Effector memory CD8-positive, alpha-beta T cell (primary cell): ENCODE measurements at places on chromosomes 12 and 14.

GRCh38 chr12:24045816-24046257, 96.4 kb upstream of the SOX5 start:
- H3K36me3 ChIP-seq = no peaks in the 10 kb centered on the region
- no peak overlapping the region for H3K27ac ChIP-seq
- H3K27me3 ChIP-seq = no peaks in the 10 kb centered on the region
- H3K4me3 ChIP-seq = no peak overlapping the region
- no peaks in the 10 kb centered on the region for H3K4me1 ChIP-seq

GRCh38 chr12:121318121-121318520, 21.6 kb upstream of the CAMKK2 start:
- peaks cover 3% of the 10 kb centered on the region for H3K4me1 ChIP-seq
- no peak overlapping the region for H3K4me3 ChIP-seq
- peaks cover 69% of the 10 kb centered on the region for H3K36me3 ChIP-seq
- H3K27me3 ChIP-seq = no peaks in the 10 kb centered on the region
- DNase-seq = no peak

GRCh38 chr12:64691795-64692583, 67.2 kb downstream of the GNS start:
- DNase-seq = no peak
- H3K4me3 ChIP-seq = no peak overlapping the region
- H3K27me3 ChIP-seq = no peaks in the 10 kb centered on the region
- peaks cover 81% of the 10 kb centered on the region for H3K36me3 ChIP-seq

GRCh38 chr12:124660851-124661250, 93.4 kb upstream of the NCOR2 start:
- no peaks in the 10 kb centered on the region for H3K4me1 ChIP-seq
- no peak overlapping the region for H3K27ac ChIP-seq
- no peak overlapping the region for H3K4me3 ChIP-seq

- H3K36me3 ChIP-seq = peaks cover 4% of the 10 kb centered on the region
- no peak overlapping the region for H3K4me3 ChIP-seq
- H3K4me1 ChIP-seq = no peaks in the 10 kb centered on the region
- H3K27me3 ChIP-seq = no peaks in the 10 kb centered on the region
- H3K27ac ChIP-seq = no peak overlapping the region
These were observed 27.1 kb upstream of the TMTC2 start for GRCh38 chr12:82659343-82660207.

DNA sequence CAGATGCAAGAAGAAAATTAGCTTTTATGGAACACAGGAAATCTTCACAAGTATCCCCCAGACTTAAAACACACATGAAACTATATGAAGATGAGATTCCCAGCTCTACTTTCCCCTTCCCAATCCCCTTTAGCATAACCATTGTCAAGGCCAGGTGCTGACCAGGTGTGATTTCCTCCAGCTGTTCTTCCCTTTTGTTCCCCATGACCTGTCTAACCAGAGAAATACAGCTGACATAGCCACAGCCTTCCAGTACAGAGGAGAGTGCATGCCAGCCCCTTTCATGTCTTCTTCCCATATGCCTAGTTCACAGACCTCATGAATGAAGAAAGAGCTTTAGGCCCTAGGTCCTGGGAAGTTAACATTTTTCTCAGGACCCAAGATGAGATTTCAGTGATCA, 43.5 kb upstream of the FKBP4 start:
- H3K36me3 ChIP-seq = peaks cover 4% of the 10 kb centered on the region
- H3K4me1 ChIP-seq = peaks cover 6% of the 10 kb centered on the region
- H3K4me3 ChIP-seq = no peak overlapping the region
- DNase-seq = no peak
- peaks cover 49% of the 10 kb centered on the region for H3K27me3 ChIP-seq
- no peak overlapping the region for H3K27ac ChIP-seq

- peak overlapping the region; percentile 99 for H3K27ac ChIP-seq
- peak overlapping the region; percentile 93 for H3K4me3 ChIP-seq
- no peak for DNase-seq
These were observed 3.0 kb upstream of the FOS start for GRCh38 chr14:75275598-75275997.

DNA sequence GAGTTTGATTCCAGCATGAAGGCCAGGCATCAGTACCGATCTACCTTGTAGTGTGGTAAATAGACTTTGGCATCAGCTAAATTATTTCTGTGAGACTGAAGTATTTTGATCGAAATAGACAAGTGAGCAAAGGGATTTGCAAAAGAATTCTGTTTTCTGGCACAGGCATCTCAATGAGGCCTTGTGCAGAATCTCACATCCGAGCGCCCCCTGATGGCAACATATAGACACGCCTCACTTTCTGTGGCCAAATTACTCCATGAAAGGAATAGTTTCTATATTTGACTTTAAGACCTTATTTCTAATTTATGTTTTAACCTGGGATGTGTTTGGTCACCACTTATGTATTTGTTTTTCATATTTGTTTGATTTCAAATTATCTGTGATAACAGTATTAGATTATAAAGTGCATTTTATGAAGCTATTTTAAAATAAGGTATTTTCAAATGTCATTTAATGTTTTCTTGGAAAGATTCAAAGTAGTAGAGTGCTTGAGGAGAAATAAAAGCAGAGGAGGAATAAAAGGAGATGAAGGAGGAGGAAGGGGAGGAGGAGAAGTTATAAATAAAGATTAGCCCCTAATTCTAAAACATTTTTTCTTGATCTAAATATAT, 731.9 kb downstream of the NRXN3 start:
- no peaks in the 10 kb centered on the region for H3K27me3 ChIP-seq
- no peaks in the 10 kb centered on the region for H3K36me3 ChIP-seq
- no peak for DNase-seq
- H3K27ac ChIP-seq = no peak overlapping the region

- H3K4me3 ChIP-seq = no peak overlapping the region
- H3K4me1 ChIP-seq = peaks cover 9% of the 10 kb centered on the region
- DNase-seq = no peak
- no peaks in the 10 kb centered on the region for H3K27me3 ChIP-seq
- H3K36me3 ChIP-seq = peaks cover 28% of the 10 kb centered on the region
These were observed 23.2 kb downstream of the PCNX4 start for GRCh38 chr14:60114881-60115280.

DNA sequence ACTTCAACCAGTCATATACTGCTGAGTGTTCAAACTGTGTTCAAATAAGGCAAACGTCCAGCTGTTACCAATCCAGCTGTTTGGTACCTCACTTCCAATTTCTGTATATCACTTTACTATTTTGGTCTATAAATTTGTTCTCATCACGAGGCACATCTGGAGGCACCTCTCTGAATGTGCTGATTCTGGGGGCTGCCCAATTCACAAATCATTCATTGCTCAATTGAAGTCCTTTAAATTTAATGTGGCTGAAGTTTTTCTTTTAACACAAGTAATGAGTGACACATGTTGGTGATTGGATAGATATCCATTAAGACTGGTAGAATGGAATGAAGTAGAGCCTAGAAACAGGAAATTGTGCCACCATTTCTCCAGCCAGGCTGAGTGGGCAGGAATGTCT, 617.0 kb upstream of the TMEM132C start:
- no peak overlapping the region for H3K4me3 ChIP-seq
- no peak overlapping the region for H3K27ac ChIP-seq
- DNase-seq = no peak
- no peaks in the 10 kb centered on the region for H3K4me1 ChIP-seq

- H3K27me3 ChIP-seq = peaks cover 35% of the 10 kb centered on the region
- no peak for DNase-seq
- no peak overlapping the region for H3K4me3 ChIP-seq
- H3K36me3 ChIP-seq = no peaks in the 10 kb centered on the region
- H3K27ac ChIP-seq = no peak overlapping the region
These were observed 5.6 kb upstream of the HMGA2 start for GRCh38 chr12:65818454-65819382.

DNA sequence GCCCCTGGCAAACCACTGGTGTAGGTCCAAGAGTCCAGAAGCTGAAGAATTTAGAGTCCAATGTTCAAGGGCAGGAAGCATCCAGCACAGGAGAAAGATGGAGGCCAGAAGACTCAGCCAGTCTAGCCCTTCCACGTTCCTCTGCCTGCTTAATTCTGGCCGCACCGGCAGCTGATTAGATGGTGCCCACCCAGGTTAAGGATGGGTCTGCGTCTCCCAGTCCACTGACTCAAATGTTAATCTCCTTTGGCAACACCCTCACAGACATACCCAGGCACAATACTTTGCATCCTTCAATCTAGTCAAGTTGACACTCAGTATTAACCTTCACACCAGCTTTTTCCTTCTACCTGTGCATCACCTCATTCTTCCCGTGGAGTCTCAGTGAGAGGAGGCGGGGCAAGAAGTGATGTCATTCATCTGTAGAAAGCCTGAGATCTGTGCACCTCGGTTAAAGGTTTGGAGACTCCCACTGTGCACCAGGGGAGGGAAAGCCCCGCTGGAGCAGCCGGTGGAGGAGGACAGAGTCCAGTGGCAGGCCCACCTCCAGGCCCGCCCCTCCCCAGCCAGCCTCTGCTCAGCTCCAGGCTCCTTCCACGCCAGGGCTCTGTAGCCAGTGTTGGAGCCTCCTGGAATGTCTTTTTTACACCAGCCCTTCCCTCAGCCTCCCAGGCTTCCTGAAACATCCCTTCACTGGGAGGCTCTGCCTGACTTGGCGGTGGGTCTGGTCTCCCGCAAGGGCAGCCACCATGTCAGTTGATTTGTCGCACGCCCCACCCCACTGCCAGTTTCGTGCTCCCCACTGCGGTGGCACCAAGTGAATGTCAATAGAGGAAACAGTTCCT, 80.1 kb upstream of the DYNC1H1 start:
- H3K27me3 ChIP-seq = no peaks in the 10 kb centered on the region
- DNase-seq = no peak
- H3K27ac ChIP-seq = peak overlapping the region; percentile 73
- H3K4me3 ChIP-seq = no peak overlapping the region
- peaks cover 89% of the 10 kb centered on the region for H3K36me3 ChIP-seq
- peaks cover 24% of the 10 kb centered on the region for H3K4me1 ChIP-seq

DNA sequence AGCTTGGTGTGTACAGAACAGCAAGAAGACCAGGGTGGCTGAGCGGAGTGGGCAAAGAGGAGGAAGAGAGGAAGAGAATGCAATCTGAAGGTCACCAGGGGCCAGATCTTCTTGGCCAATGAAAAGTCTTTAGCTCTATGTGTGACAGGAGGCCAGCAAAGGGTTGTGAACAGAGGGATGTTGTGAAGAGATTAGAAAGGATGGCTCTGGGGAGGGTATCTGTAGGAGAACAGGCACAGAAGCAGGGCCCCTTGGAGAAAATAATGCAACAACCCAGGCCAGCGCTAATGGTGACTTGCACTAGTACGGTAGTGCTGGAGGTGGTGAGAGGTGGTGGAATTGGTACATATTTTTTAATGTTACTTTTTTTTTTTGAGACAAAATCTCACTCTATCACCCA, 97.2 kb downstream of the NT5DC3 start:
- no peak overlapping the region for H3K4me3 ChIP-seq
- H3K4me1 ChIP-seq = no peaks in the 10 kb centered on the region
- DNase-seq = no peak
- no peaks in the 10 kb centered on the region for H3K36me3 ChIP-seq

GRCh38 chr12:90854136-90854689, 100.8 kb downstream of the CCER1 start:
- no peak overlapping the region for H3K4me3 ChIP-seq
- H3K36me3 ChIP-seq = peaks cover 2% of the 10 kb centered on the region
- H3K27ac ChIP-seq = no peak overlapping the region
- no peak for DNase-seq
- H3K27me3 ChIP-seq = no peaks in the 10 kb centered on the region

GRCh38 chr14:21455592-21455911, 371 bp downstream of the CHD8 start:
- H3K4me1 ChIP-seq = peaks cover 28% of the 10 kb centered on the region
- H3K4me3 ChIP-seq = peak overlapping the region; percentile 87
- DNase-seq = no peak
- H3K27ac ChIP-seq = peak overlapping the region; percentile 97
- H3K27me3 ChIP-seq = no peaks in the 10 kb centered on the region

DNA sequence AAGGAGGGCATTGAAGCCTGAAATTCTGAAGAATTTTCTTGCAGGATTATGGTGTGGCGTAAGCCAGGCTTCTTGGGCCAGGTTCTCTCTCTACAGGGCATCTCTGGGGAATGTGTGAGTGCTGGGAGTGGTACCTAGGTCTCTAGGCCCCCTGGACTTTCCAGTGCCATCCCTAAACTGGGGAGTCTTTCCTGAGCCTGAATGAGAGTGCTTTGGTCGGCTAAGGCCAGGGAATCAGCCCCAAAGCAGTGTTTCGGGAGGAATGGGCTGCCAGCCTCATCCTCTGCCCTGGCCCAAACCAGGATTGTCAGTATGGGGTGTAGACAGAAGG, 93.9 kb downstream of the CALM1 start:
- H3K27ac ChIP-seq = no peak overlapping the region
- H3K27me3 ChIP-seq = peaks cover 40% of the 10 kb centered on the region
- H3K36me3 ChIP-seq = no peaks in the 10 kb centered on the region
- no peaks in the 10 kb centered on the region for H3K4me1 ChIP-seq
- DNase-seq = no peak

DNA sequence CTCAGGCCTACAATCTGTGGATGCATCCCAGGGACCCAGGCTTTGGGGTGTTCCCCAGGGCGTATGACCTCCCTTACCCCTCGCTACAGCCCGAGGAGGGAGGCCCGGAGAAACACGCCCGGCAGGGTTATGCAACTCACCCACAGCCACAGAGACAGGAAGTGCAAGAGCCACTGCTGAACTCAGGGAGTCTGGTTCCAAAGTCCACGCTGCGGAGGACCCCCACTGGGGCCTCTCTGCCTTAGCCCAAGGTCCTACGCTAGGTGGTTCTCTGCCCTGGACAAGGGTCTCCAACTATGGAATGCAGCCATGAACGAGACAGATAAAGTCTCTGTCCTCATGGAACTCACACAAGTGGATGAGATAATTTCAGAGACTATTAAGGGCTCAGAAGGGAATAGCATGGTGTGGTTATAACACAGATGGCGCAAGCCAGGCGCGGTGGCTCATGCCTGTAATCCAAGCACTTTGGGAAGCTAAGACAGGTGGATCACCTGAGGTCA, 11.3 kb downstream of the SCARB1 start:
- H3K27me3 ChIP-seq = no peaks in the 10 kb centered on the region
- H3K36me3 ChIP-seq = no peaks in the 10 kb centered on the region
- H3K4me3 ChIP-seq = no peak overlapping the region
- H3K4me1 ChIP-seq = peaks cover 12% of the 10 kb centered on the region
- no peak for DNase-seq
- H3K27ac ChIP-seq = peak overlapping the region; percentile 51

GRCh38 chr14:71586131-71586897, 345.9 kb upstream of the RGS6 start:
- no peaks in the 10 kb centered on the region for H3K27me3 ChIP-seq
- no peak overlapping the region for H3K4me3 ChIP-seq
- no peak for DNase-seq
- H3K36me3 ChIP-seq = no peaks in the 10 kb centered on the region

- H3K4me1 ChIP-seq = no peaks in the 10 kb centered on the region
- H3K4me3 ChIP-seq = no peak overlapping the region
- H3K27ac ChIP-seq = no peak overlapping the region
- no peaks in the 10 kb centered on the region for H3K36me3 ChIP-seq
- H3K27me3 ChIP-seq = no peaks in the 10 kb centered on the region
- DNase-seq = no peak
These were observed 43.5 kb downstream of the CNTN1 start for GRCh38 chr12:40735551-40736230.
